ENCODE measurements at places on chromosomes 7 and 10.

DNA sequence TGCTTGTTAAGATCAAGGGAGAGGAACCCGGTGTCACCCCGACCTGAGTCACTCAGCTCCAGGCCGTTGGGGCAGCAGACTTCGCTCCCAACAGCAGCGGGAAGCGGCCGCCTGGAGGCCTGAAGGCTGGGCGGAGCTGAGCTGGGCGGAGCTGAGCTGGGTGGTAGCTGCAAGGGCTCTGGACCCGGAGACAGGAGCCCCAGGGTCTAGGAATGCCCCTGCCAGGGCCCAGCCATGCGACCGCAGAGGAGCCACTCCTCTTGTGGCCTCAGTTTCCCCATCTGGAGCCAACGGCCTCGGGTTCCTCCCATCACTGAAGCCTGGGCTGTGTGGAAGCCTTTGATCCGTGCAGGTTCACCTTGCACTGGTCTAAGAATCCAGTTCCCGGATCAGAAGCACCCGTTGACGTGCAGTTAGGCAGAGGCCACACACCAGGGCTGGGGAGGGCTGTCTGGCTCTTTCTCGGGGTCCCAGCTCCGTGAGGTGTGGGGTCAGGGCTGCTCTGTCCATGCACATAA is 21.9 kb upstream of the DPYSL4 start:
- no peak for DNase-seq

DNA sequence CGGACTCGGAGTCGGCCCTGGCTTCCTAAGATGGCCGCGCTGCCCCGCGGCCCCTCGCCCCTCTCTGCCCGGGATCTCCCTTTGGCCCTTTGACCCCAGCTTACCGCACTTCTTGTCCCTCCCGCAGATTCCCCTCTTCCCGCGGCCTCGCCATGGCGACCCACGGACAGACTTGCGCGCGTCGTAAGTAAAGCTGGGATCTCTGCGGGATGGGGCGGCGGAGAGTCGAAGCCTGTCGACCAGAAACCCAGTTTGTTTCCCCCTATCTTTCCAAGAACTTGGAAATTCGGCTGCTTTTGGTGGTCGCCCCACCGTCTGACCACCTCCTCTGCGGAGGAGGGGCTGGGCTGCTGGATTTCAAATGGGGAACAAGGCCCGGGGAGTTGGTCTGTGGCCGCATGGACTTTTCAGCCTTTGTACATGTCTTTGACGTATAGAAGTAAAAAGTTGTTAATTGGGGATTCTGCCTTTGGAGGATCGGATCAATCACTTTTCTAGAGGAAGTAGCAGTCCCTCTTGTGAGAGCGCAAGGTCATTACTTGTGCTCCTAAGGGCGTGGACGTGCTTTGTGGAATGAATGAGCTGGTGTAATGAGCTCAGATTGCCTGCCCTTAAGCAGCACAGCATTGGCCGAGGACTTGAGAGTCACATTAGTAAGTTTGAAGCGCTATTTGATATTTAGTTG is 553 bp downstream of the VDAC2 start:
- no peak for DNase-seq

GRCh38 chr10:96370584-96371157 is 11.9 kb upstream of the OPALIN start:
- no peak for DNase-seq

DNA sequence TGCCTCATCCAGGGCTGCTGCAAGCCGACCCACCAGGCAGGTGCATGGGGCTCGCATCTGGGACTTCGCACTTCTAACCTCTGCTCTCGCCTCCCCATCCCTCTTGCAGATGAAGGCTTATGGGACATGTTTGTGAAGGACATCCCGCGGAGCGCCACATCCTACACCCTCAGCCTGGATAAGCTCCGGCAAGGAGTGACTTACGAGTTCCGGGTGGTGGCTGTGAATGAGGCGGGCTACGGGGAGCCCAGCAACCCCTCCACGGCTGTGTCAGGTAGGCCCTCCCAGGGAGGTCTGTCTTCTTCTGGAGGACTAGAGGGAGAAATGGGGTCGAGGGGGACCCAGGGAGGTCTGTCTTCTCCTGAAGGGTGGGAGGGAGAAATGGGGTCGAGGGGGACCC is 448.9 kb upstream of the FOXK1 start:
- no peak for DNase-seq

DNA sequence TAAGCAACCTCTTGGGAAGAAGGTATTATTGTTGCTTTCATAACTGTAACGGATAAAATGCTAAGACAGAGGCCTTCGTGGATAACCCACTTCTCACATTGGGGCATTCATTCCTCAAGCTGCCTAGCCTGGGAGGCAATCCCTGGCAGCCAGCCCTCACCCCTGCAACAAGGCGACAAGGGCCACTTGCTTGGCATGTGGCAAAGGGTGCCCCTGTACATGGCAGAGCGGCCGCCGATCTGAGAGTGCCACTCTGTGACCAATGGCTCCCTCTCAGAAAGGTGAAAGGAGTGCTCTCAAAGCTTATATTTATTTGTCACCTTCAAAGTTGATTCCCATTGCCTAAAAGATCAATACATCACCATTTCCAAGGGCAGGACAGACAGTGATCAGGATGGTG is 31.9 kb downstream of the EBF3 start:
- DNase-seq, result no peak

DNA sequence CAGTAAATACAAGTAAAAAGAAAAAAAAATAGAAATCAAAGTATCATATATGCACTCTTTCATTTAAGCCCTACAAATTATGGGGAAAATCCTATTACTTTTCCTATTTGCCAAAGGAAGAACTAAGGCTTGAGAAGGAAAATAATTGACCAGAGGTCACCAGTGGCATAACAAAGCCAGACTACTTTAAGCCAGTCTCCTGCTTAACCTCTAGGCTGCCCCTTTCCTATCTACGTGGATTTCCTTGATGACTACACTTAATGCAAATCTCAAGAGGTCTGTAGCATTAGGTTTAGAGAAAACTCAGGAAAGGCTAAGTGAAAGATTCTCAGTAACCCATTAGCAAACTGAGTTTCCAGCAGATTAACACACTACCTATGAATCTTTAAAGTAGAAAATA is 49.8 kb downstream of the TPK1 start:
- no peak for DNase-seq

GRCh38 chr7:91353848-91354247 is 89.6 kb downstream of the FZD1 start:
- DNase-seq, result no peak

DNA sequence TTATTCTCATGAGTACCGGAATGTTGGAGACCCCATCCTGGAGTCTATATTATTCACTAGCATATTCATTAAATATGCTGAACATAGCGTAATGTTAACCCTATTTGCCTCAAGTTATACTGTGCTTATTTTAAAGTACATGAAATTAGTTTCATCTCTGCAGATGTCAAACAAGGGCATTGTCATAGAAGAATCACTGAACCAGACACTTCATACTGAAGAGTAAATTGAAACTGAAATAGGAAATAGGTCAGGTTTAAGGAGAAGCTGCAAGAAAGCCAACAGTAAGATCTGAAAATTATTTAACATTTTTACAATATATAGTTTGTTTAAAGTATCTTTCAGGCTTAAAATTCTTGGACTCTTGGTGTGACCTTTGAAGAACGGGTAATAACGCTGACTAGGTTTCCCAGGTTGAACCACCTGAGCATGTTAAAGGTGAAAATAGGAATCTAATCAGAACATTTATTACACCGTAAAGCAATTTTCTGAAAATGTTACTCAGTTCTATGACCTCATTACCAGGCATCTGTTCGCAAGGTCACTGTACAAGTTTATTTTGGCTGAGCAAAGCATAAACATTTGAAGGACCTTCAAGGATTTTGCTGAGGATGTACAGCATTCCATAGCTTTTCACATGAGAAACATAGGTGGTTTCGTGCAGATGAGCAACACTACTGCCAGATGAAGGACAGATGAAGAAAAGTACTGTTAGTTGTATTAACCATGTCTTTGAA is 82.7 kb downstream of the REEP3 start:
- no peak for DNase-seq

DNA sequence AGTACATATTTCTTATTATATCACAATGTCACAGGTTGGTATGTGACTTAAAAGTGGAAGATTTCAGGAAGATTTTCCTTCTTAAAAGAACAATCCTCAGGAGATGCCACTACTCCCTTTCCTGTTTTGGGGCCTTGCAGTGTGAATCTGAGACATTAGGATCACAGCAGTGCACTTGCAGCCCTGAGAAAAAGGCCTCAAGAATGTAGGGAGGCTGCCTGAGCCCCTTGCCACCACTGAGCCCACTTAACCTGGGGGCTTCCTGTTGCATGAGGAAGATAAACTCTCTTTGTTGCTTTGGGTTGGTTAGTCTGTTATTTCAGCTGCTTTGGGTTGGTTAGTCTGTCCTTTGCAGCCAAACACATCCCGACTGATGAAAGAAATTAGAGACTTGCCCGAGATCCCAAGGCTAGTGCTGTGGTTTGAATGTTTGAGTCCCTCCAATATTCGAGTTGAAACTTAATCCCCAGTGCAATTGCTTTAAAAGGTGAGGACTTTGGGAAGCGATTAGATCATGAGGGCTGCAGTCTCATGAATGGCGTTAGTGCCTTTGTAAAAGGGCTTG is 151.3 kb upstream of the SP4 start:
- DNase-seq, result no peak

GRCh38 chr10:70176441-70176840 is 6.1 kb upstream of the SAR1A start:
- no peak for DNase-seq

- DNase-seq, result no peak
These were observed 12.0 kb downstream of the LSM8 start for GRCh38 chr7:118195837-118196474.

GRCh38 chr10:46220187-46220586 is 66.6 kb upstream of the ANTXRL start:
- DNase-seq, result no peak

- DNase-seq, result no peak
These were observed 24.6 kb upstream of the RHBDD2 start for GRCh38 chr7:75854233-75854632.

DNA sequence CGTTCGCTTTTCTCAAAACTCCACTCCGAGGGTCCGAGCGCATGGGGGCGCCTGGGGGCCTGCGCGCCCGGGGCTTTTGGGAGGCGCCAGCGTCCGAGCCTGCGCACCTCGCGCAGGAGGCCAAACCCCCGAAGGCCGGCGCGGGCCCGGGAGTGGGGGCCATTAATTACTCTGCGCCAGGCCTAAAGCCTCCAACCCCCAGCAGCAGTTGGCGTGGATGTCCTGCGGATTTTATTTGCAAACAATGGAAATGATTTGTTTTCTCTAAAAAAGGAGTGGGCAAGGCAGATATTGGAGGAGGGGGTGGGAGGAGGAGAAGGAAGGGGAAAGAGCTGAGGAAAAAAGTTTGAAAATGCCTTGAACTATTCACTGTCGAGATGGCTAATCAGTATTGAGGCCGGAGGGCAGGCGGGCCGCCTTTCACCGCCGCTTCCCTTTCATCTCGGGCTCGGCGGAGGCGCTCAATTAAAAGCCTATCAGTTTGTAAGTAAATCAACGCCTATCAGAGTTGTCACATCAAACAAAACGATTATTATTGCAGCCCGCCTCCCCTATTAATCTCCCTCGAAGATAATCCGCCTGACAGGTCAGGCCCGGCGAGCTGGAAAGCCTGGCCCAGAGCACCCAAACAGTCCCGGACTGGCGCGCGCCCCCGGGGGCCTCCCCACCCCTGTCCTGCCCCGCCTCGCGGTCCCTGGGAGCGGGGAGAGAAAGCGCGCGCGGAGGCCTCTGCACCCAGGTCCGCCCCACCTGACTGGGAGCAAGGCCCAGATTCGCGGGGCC is 3.4 kb upstream of the ZNF503 start:
- no peak for DNase-seq

DNA sequence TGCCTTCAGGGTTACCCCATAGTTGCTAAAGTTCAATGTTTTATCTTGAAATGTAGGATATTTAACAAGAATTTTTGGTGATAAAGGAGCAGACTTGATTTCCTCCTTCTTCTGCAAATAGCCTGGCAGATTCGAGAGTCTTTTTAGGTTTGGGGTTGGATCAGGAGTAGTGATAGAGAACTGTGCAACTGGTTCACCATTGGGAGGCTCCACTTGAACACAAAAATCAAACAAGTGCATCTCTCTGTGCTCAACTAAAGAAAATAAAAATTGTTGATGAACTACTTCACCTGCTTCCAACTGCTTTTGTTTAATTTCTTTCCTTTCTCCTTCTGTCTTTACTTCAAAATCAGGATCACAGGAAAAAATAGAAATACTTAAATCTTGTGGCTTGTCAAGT is 58.5 kb downstream of the MACC1 start:
- DNase-seq, result no peak

Measured in epithelial cell of proximal tubule (primary cell).